ENCODE measurements at places on chromosomes 7 and 10.

- DNase-seq: no peak
Measured at GRCh38 chr10:79084012-79084971, 15.5 kb downstream of the ZMIZ1 start.

GRCh38 chr10:104037261-104037951, 48.3 kb downstream of the COL17A1 start:
- DNase-seq: no peak

GRCh38 chr7:156156734-156157408, 344.6 kb upstream of the SHH start:
- DNase-seq: no peak

DNA sequence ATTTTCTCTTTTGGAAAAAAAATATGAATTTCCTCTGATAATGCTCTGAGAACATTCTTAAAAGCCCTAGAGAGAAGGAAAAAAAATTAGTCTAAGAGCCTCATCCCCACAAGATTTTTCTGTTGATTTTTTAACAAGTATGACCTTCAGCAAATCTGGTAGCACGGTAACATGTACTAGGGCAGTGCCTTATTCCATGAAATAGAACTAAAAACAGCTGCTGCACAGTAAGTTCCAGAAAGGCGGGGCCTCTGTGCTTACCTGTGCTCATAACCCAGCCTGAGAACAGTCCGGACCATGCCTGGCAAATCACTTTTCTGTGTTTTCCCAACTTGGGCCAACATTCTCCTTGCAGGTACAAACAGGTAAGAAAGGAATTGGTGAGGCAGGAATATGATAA, 519.1 kb upstream of the AKR1E2 start:
- DNase-seq: no peak

- DNase-seq: no peak
Measured at GRCh38 chr10:69751214-69751613, 50.5 kb upstream of the COL13A1 start.

- no peak for DNase-seq
Measured at GRCh38 chr7:108129018-108129965, 869 bp downstream of the LAMB4 start.

DNA sequence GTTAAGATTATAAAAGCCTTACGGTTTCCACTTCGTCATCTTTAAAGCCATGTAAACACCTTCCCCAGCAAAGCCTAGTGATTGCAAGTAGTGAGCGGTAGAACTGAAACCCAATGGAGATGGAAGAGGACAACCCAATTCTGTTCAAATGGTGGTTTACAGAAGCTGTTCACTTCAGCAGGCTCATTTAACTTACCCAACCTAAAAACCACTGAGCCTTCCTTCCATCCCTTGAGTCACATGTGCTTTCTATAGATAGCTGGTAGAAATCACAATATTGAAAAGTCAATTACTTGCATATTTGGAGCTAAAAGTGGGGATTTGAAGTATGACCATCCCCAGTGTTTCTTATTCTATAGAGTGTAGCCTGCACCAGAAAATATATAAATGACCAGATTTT, 667.7 kb downstream of the SUGCT start:
- DNase-seq: no peak

DNA sequence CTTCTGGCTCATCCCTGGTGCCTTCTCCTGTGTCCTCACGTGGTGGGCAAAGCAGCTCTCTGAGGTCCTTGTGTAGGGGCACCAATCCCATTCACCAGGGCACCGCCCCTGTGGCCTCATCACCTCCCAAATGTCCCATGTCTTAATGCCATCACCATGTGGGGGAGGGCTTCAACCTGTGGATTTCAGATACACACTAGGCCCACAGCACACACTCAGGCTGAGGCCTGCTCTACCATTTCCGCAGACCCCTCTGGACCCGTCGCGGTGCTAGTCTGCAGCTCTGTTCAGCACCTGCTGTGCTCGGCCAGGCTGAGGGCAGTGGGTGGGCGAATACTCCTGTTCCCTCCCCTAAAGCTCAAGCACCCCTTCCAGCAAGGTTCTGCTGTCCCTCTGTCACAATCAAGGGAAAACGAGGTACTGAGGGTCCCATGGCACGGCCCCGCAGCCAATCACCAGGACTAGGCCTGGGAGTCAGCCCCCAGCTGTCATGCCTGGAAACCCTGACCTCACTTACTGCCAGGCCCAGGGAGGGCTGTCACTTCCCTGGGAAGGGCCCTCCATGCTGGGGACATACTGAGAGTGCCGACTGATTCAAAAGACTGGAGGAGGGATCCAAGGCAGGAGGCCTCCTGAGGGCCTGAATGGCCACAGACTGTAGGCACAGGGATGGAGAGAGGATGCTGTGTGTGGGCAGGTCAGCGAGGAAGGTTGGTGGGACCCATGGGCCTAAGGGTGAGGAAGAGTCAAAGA, 123.8 kb upstream of the RET start:
- no peak for DNase-seq

DNA sequence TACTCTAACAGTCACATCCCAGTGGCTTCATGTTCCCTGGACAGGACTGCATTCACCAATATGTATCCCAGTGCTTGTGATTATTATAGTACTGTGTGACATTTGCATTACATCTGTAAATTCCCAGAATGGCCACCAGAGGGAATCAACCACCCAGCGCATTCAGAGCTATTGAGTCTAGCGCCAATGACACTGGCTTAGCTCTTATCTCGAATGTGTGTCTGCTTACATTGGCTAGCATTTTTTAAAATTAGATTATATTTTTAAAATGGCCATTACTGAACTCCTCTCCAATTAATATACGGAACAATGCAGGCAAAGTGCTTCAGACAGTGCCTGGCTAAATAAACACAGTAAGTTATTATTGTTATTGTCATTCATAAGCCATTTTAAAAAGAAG, 36.3 kb downstream of the TRIL start:
- no peak for DNase-seq

GRCh38 chr10:118816471-118817168, 61.9 kb upstream of the CACUL1 start:
- no peak for DNase-seq

- no peak for DNase-seq
Measured at GRCh38 chr7:133611955-133612354, 359.1 kb downstream of the EXOC4 start.

DNA sequence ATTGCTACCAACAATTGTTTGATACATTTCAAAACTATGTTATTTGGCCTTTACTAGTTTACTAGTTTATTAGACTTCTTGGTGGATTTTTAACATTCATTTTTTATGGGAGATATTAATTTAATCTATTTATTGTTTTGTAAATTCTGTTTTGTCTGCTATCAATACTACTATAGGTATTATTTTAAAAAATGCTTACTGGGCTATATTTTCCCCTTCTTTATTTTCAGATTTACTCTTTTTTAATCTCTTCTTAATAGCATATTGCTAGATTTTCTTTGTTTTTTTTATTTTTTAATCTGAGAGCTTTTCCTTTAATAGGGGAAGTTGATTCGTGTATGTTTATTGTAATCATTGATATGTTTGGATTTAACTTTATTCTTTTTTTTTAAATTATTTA, 147.5 kb downstream of the CDK14 start:
- DNase-seq: no peak

DNA sequence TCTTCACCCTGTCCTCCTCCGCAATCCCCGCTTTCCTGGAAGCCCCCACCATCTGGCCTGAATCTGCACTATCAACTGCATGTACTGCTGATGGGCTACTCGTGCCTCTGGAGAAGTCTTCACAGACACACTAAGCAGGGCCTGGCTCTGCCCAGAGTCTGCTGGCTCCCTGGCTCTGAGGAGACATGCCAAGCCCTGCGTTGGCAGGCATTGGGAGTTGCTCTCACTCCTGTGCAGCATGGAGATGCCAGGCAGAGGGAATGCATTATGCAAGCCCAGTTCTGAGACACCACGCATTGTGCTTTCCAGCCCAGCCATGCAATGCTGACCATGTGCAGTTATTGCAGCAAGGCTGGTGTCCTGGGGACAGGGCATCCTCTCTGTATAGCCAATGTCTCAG, 314.6 kb downstream of the CXCL12 start:
- DNase-seq: no peak

DNA sequence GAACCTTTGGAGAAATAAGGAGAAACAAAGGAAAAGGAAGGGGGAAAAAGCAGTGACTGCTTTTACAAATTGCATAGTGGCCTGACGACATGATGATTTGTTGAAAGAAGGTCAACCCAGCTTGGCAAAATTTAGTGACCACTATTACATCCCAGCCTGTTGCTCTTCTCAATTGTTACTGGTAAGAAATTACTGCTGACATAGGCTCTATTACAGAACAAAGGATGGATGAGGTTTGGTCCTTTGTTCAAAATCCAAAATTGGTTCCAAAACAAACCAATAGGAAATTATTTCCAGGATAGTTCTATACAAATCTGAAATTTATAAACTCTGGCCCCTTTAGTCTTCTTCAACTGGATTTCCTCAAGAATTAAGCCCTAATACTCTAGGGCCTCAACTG, 39.6 kb downstream of the USP54 start:
- no peak for DNase-seq

DNA sequence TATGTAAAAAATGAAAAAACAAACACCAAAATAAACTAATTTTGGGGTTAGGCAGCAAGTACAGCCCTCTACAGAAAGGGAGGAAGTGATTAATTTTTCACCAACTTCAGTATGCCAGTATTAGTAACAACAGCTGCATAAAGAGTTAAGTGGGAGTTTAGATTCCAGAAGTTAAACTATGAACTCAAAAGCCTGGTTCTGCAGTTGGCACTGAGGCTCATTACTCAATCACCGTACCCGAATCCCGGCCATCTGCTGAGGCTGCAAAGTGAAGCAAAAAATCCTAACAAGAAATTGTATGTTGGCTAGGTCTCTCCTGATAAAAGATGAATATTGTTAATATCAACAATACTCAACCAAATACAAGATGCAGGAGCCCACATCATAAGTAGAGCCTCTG, 4.0 kb downstream of the NUDT5 start:
- DNase-seq: no peak

DNA sequence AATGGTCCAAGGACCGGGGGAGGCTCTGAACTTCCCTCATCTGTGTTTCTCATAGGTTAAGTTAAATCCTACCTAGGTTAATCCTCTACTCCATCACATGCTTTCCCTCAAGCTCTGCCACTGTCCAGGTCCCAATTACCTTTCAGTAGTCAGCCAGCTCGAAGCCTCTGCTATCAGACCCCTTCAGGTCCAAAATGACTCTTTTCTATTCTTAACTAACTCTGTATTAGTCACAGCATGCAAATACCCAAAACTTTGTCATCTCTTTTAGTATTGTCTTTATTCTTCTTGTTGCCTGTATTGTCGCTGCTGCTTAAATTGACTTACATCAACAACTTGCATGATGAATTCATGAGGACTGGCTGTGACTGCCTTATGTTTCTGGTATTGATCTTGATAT, 15.3 kb downstream of the PPP1R17 start:
- no peak for DNase-seq

DNA sequence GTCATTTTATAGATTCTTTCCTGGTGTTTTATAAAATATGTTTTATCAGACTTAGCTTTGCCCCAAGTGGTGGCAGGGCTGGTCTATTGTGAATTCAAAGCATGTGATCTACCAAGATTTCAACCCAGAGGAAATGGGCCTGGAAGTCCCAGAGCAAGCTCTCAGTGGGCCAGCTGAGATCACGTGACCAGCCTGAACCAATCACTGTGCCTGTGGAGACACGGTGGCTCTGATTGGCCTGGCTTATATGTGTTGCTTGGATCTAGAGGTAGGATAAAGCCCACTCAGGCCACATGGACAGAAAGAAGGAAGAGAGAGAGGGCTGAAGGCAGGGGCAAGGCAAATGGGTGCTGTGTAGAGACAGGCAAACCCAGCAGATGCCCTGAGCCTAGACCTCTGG, 65.5 kb upstream of the GATA3 start:
- no peak for DNase-seq

DNA sequence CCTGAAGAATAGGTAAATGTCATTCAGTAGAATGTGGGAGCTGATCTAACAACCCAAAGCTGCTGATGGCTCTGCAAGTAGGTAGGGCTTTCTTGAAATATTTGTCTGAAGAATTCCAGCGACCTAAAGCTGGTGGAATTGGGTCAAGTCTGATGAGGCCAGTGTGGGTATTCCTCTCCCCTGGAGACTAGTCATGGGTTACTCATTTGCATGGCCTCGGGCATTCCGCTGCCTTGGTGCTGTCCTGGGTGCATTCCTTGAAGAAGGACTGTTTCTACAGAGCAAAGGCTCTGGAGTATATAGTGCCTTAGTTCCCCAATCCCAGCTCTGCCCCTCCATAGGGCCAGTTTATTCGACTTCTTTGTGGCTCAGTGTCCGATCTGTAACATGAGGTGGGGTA, 19.2 kb downstream of the PDK4 start:
- no peak for DNase-seq

- no peak for DNase-seq
Measured at GRCh38 chr7:90570373-90570959, 25.7 kb upstream of the CDK14 start.

- DNase-seq: no peak
Measured at GRCh38 chr10:72025832-72026231, 61.6 kb downstream of the CHST3 start.

DNA sequence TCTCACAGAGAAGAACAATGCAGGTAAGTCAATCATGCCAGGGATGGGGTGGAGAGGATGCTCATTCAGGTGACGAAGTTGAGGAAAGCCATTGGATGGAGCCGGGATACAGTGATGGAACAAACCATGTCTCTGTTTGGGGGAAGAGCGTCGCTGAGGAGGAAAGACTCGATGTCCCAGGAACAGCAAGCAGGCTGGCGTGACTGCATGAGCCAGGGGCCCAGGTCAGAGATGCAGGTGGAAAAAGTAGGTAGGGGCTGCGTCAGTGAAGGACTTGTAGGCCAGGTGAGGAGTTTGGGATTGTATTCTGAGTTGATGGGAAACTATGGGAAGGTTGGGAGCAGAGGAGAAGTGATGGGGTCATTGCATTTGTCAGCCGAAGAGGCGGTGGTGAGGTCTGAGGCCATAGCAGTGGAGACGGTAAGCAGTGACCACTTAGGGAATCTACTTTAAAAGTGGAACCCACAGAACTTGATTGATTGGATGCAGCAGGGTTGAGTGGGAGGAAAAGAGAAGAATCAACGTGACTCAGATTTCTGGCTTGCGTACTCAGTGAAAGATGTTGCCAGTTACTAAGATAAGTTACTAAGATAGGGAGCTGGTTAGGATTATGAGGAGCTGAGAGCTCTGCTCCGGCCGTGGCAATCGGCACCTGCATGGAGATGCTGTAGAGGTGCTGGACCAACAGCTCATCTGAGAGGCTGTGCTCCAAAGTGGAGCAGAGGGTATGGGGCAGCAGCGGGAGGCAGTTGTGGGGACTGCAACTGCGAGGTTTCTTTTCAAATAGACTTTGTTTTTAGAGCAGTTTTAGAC, 12.5 kb upstream of the IL2RA start:
- no peak for DNase-seq

- no peak for DNase-seq
Measured at GRCh38 chr10:98309366-98310355, 41.7 kb upstream of the LOXL4 start.

GRCh38 chr10:125147971-125148439, 12.4 kb downstream of the CTBP2 start:
- DNase-seq: no peak

DNA sequence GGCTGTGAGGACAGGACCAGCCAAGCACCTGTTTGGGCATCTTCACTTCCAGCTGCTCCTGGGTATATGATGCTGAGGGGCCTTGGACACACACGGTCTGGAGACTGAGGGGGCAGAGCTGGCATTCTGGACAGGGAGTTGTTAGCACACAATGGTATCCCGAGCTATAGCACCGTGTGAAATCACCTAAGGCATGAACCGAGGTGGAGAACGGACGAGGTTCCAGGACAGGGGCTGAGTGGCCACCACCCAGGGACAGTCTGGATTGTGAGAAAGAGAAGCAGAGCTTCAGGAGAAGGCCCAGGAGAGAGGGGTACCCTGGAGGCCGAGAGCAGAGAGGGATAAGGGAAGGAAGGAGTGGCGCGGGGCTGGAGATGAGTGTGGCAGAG, 571.8 kb downstream of the TCERG1L start:
- DNase-seq: no peak

GRCh38 chr7:77837275-77837674, 38.7 kb downstream of the PHTF2 start:
- DNase-seq: no peak

All from activated naive CD4-positive, alpha-beta T cell (primary cell).